ENCODE measurements at places on chromosomes 5 and 9. TPM values are rescaled to one million over a fixed set of nuclear protein-coding genes. Genes with fewer than 3 reads are reported as not detected.

The AIF1L gene
- not detected for total RNA-seq

The SLC1A3 gene
- 1.1 TPM for total RNA-seq

The TPPP gene
- 0.24 TPM for total RNA-seq

The TAF11L5 gene
- total RNA-seq: not detected

The TCOF1 gene
- 62.6 TPM for total RNA-seq

The SREK1IP1 gene
- 24.4 TPM for total RNA-seq

The PCDHGB3 gene
- total RNA-seq: 0.68 TPM

- DNase-seq: no peak
Measured at GRCh38 chr5:162995568-162995967, 441.8 kb upstream of the CCNG1 start.

DNA sequence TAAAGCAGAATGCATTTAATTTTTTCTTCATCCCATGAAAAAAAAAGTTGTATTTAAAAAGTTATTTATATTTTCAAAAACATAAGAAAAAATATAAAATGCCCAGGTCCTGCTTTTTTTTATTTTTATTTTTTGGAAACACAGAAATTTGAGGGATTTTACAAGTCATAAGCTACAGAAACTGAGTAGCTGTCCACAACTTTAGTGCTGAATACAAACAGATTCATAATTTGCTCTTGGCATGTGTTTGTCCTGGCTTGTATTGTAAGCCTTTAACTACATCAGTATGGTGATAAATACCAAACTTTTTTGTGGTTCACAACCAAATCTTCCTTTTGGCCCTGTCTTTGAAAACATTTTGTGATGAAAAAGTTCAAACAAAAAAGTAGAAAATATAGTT lies 7.5 kb upstream of the PLCXD3 start:
- DNase-seq: no peak

DNA sequence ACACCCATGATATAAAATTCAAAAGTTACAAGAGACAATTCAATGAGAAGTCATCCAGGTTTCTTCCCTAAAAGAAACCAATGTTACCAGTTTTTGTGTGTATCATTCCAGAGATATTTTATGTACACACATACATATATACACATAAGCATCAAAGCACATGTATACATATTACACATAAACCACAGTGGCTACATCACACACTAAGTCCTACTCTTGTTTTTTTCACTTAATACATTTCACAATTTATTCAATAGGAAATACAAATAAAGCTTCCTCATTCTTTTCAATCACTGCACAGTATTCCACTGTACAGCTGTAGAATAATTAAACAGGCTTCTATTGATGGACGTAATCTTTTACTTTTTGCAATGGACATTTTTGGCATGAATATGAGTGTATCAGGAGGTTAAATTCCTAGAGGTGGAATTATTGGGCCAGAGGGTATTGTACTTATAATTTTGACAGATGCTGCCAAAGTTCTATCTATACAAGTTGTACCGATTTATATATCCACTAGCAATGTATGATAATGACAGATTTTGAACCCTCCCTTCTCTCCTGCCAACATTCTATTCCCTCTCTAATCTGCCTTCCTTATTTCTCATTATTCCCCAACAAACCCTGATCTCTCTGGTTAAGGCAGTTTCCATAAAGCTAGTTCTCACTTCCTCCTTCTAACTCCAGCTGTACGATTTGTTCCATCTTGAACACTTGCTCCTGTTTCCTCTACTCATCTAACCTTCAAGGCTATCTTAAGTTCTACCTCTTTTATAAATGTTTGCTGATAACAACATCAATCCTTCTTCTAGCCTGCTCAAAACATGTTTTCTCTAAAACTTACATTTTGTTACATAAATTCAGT lies 35.2 kb downstream of the MRPS27 start:
- no peak for DNase-seq

DNA sequence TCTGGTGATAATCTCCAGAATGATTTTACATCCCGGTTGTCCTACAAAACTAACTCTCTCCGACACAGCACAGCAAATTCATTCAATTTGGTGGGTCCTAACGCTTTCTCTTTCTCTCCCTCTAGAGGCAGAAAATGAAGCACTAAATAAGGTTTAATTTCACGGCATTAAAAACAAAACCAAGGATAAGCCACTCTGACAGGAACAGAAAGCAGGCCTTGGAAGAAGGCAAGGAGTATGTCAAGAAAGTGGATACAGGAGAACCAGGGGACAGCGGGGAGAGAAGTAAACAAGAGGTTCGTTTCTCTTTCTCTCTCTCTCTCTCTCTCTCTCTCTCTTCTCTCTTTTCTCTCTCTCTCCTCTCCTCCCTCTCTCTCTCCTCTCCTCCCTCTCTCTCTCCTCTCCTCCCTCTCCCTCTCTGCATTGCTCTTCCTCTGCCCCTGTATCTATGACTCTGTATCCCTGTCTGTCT lies 49.8 kb downstream of the EBF1 start:
- DNase-seq: no peak

GRCh38 chr9:86036555-86036954 lies 62.8 kb downstream of the GOLM1 start:
- DNase-seq: no peak

DNA sequence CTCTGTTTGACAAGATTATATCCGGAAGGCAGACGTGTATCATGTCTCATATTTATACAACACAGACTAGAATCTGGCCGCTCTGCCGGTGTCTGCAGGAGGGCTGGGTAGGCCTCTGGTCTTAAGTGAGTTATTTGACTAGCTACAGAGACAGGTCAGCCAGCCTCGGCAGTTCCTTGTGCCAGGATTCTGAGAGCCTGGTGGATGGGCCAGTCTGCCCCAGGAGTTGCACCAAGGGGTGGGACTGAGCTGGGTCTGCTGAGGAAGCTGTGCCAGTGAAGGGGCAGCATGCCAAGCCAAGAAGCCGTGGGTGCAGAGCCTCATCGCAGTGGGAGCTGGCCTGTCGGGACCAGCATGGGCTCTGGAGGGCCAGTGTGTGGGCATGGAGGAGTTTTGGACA lies 7.1 kb downstream of the SNX18 start:
- DNase-seq: no peak

GRCh38 chr5:40687321-40687720 lies 7.6 kb downstream of the PTGER4 start:
- no peak for DNase-seq

DNA sequence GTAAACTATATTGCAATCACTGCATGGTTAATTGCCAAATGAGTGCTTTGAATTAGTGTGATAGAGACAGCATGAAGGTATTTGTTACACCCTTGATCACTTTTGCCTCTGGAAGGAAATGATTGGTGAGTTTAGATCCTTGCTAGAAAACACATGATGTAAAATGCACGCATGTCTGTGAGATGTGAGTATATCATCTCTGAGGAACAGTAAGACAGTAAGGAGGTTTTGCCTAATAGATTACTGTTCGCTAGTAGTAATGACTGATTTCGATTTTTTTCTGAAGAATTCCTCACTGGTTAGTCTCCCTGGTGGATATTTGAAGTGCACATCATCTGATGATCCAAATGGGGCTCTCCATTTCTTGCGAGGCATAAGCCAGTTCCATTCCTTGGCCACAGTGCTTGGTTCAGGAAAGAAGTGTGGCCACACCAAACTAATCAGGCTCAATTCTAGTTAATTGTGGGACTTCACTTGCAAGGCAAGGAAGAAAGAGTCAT lies 156.4 kb upstream of the ADRA1B start:
- DNase-seq: no peak

Measured in natural killer cell (primary cell).